ENCODE measurements at places on chromosomes 3 and 15. TPM values are rescaled to one million over a fixed set of nuclear protein-coding genes. Genes with fewer than 3 reads are reported as not detected.

The C3orf22 gene
- not detected for total RNA-seq

The HRG gene
- total RNA-seq, result not detected

The C3orf70 gene
- total RNA-seq, result 1.4 TPM

The PP2D1 gene
- not detected for total RNA-seq

The NR2E3 gene
- 0.25 TPM for total RNA-seq

The FEZF2 gene
- total RNA-seq, result not detected

The TMEM207 gene
- total RNA-seq, result not detected

The SUCNR1 gene
- not detected for total RNA-seq

The CKMT1B gene
- not detected for total RNA-seq

The BFSP2 gene
- total RNA-seq, result not detected

The PYGO1 gene
- 10.6 TPM for total RNA-seq

The TATDN2 gene
- 12.9 TPM for total RNA-seq

The TRH gene
- total RNA-seq, result not detected

Measured in uterine smooth muscle cell (primary cell).